ENCODE measurements at places on chromosomes 3 and 15. TPM values are rescaled to one million over a fixed set of nuclear protein-coding genes. Genes with fewer than 3 reads are reported as not detected.

- H3K4me1 ChIP-seq = no peaks in the 10 kb centered on the region
- H3K27ac ChIP-seq = no peak overlapping the region
- H3K36me3 ChIP-seq = no peaks in the 10 kb centered on the region
- DNase-seq = no peak
Measured at GRCh38 chr3:121758727-121759450, 9.3 kb upstream of the GOLGB1 start.

The GPR149 gene
- total RNA-seq = not detected

The TGM4 gene
- not detected for total RNA-seq

The CRTC3 gene
- 32.5 TPM for total RNA-seq

DNA sequence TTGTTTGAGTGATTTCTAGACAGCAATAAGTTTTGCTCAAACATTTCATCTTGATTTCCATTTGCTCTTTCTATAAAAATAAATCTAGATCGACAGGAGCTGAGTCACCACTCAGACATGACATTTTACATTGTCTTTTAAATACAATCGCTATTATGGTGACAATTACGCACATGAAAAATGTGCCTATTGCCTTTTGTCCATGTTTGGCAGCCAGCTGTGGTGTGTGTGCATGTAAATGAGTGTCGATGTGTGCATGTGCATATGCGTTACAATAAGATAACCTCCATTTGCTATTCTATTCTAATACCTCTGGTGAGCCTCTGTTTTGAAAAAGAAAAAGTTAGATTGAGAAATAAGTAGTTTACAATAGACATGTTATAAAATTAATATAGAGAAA lies 89.7 kb upstream of the GRM7 start:
- no peak overlapping the region for H3K4me3 ChIP-seq
- H3K36me3 ChIP-seq = peaks cover 7% of the 10 kb centered on the region
- H3K27me3 ChIP-seq = no peaks in the 10 kb centered on the region
- peaks cover 16% of the 10 kb centered on the region for H3K4me1 ChIP-seq

The DISP2 gene
- 2.0 TPM for total RNA-seq

GRCh38 chr3:193515966-193516365 lies 38.7 kb downstream of the ATP13A4 start:
- H3K27me3 ChIP-seq = peaks cover 5% of the 10 kb centered on the region
- no peak overlapping the region for H3K4me3 ChIP-seq
- H3K4me1 ChIP-seq = no peaks in the 10 kb centered on the region
- no peak overlapping the region for H3K27ac ChIP-seq
- no peak for DNase-seq
- H3K36me3 ChIP-seq = no peaks in the 10 kb centered on the region

DNA sequence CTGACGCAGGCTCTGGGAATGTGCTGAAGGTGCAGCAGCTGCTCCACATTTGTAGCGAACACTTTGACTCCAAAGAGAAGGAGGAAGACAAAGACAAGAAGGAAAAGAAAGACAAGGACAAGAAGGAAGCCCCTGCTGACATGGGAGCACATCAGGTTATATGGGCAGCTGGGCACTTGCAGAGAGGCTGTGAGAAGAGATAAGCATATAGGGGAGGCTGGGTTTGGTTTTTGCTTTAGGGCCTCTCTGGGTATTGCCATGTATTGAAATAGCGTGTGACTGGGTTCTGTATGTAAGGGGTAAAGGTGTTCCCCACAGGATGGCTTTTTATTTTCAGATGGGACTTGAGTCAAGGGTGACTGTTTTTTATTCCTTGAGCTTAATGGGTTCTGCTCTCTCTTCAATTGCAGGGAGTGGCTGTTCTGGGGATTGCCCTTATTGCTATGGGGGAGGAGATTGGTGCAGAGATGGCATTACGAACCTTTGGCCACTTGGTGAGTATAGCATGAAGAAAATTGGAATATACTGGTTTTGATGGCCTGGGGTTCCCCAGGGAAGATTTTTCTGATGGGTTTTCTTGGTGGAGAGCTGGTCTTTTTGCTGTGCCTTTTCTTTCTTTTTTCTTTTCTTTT lies 7.4 kb downstream of the PSMD2 start:
- H3K27ac ChIP-seq = no peak overlapping the region
- H3K27me3 ChIP-seq = no peaks in the 10 kb centered on the region
- peaks cover 37% of the 10 kb centered on the region for H3K36me3 ChIP-seq
- DNase-seq = no peak

DNA sequence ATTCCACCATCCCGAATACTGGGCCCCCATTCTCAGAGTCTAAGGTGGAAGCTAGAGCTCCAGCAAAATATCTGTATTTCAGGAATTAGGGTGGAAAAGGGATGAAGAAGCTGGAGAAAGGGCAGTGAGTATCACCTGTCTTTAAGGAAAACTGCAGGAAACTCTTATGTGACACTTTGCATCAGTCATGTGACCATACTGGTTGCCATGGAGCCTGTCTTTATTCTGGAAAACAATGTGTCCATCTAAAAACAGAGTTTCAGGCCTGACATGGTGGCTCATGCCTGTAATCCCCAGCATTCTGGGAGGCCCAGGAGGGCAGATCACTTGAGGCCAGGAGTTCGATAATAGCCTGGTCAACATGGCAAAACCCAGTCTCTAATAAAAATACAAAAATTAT lies 52.9 kb upstream of the FSIP1 start:
- no peak overlapping the region for H3K4me3 ChIP-seq
- peaks cover 4% of the 10 kb centered on the region for H3K4me1 ChIP-seq
- H3K36me3 ChIP-seq = peaks cover 2% of the 10 kb centered on the region
- no peaks in the 10 kb centered on the region for H3K27me3 ChIP-seq
- H3K27ac ChIP-seq = no peak overlapping the region

GRCh38 chr15:40702077-40702476 lies 7.1 kb downstream of the RAD51 start:
- H3K4me1 ChIP-seq = peaks cover 5% of the 10 kb centered on the region
- peak overlapping the region; percentile 32 for H3K27ac ChIP-seq
- no peak for DNase-seq
- H3K27me3 ChIP-seq = no peaks in the 10 kb centered on the region
- H3K4me3 ChIP-seq = no peak overlapping the region
- H3K36me3 ChIP-seq = peaks cover 8% of the 10 kb centered on the region

The GP5 gene
- total RNA-seq = 0.09 TPM

The ALG1L2 gene
- total RNA-seq = 1.4 TPM

DNA sequence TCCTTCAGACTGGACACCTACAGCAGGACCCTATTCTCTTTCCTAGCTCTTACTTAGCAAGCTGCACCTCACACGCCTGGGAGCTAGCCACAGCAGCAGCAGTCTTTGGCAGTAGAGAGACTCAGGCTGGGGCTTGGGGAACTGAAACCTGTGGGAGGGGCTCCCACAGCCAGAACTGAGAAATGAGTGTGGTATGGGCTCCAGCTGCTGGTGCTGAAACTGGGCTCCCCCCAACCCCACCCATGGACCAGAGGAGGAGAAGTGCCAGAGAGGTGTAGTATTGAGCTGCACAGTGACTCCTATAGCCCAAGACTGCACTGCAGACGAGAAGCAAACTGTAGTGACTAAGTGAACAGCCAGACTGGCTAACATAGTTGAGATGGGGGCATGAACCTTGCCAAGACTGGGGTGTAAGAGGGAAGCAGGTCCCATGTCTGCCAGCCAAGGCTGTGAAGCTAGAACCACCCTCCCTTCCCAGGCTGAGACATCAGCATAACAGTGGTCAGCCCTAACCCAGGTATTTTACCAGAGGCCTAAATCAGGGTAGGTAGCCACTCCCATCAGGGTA lies 62.5 kb downstream of the MYO5A start:
- peaks cover 5% of the 10 kb centered on the region for H3K36me3 ChIP-seq
- no peaks in the 10 kb centered on the region for H3K4me1 ChIP-seq
- H3K27me3 ChIP-seq = no peaks in the 10 kb centered on the region
- H3K27ac ChIP-seq = peak overlapping the region; percentile 55

The EPHB1 gene
- 12.5 TPM for total RNA-seq

- H3K4me1 ChIP-seq = peaks cover 13% of the 10 kb centered on the region
- no peak overlapping the region for H3K27ac ChIP-seq
- H3K36me3 ChIP-seq = no peaks in the 10 kb centered on the region
- peak; percentile 51 for DNase-seq
- no peaks in the 10 kb centered on the region for H3K27me3 ChIP-seq
- H3K4me3 ChIP-seq = no peak overlapping the region
Measured at GRCh38 chr15:78242128-78242527, 7.8 kb upstream of the ACSBG1 start.

The SLC6A11 gene
- 2.6 TPM for total RNA-seq

The CCDC39 gene
- not detected for total RNA-seq

- no peak overlapping the region for H3K27ac ChIP-seq
- H3K27me3 ChIP-seq = no peaks in the 10 kb centered on the region
- no peak for DNase-seq
- H3K36me3 ChIP-seq = peaks cover 3% of the 10 kb centered on the region
- H3K4me3 ChIP-seq = no peak overlapping the region
Measured at GRCh38 chr3:138694287-138695007, 85.9 kb downstream of the FAIM start.

The CFAP91 gene
- total RNA-seq = 7.0 TPM

The ARHGAP11A gene
- total RNA-seq = 95.2 TPM

DNA sequence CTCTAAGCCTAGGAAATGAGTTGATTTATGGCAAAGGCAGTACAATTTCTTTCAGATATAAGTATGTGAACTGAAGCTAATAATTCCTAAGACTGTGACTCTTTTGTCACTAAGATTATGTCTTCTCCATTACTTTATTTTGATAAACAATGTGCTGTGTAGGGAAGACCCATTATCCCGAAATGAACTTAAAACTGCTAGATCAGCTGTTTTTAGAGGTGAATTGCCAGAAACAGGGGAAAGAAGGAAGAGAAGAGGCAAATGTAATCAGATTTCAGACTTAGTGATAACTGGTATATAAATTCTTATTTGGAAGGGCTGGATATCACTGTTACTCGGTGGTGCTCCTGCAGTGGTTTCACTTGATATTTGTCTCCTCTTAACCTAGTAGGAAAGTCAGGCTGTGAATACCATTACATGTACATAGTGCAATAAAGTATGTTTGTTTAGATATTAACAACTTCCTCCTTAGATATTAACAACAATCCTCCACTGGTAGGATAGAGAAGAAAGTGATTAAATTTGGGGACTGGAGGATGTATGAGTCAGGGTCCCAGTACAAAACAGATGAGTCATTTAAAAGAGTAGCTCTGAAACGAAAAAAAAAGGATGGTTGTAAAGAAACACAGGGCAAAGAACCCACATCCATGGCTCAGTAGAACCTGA lies 338.5 kb upstream of the KCNH8 start:
- no peak for DNase-seq
- no peak overlapping the region for H3K27ac ChIP-seq
- H3K4me1 ChIP-seq = no peaks in the 10 kb centered on the region
- H3K36me3 ChIP-seq = peaks cover 3% of the 10 kb centered on the region

GRCh38 chr3:57109437-57110199 lies 49.2 kb downstream of the SPATA12 start:
- H3K4me1 ChIP-seq = peaks cover 23% of the 10 kb centered on the region
- no peak overlapping the region for H3K4me3 ChIP-seq
- H3K27ac ChIP-seq = no peak overlapping the region
- H3K27me3 ChIP-seq = no peaks in the 10 kb centered on the region
- DNase-seq = no peak

The MB21D2 gene
- total RNA-seq = 4.9 TPM

DNA sequence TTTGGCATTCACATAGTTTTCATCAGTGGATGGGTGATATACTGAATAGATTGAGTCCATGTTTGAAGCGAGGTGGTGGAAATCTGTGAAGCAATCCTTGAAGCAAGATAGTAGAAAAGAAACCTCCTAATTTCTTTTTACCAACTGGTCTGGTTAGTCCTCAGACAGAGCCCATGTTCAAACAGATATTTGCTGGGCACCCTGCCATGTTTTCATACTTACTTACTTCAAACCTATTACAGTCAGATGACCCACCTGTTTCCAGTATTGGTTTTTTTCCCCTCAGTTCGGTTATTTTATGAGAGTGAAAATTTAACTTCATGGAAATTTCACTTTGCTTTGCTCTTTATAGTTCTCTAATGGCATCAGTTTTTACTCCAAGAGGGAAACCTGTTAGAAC lies 23.7 kb downstream of the EXOSC7 start:
- H3K4me3 ChIP-seq = no peak overlapping the region
- H3K27ac ChIP-seq = no peak overlapping the region
- no peaks in the 10 kb centered on the region for H3K4me1 ChIP-seq
- H3K36me3 ChIP-seq = peaks cover 23% of the 10 kb centered on the region

- H3K36me3 ChIP-seq = peaks cover 2% of the 10 kb centered on the region
- H3K4me3 ChIP-seq = no peak overlapping the region
- H3K27ac ChIP-seq = no peak overlapping the region
- DNase-seq = no peak
- no peaks in the 10 kb centered on the region for H3K27me3 ChIP-seq
Measured at GRCh38 chr3:144263706-144264105, 292.1 kb downstream of the DIPK2A start.

The TP63 gene
- not detected for total RNA-seq

The C3orf33 gene
- total RNA-seq = 4.2 TPM

The GLDN gene
- total RNA-seq = 1.7 TPM

The SLC9C1 gene
- 0.55 TPM for total RNA-seq

- H3K36me3 ChIP-seq = peaks cover 9% of the 10 kb centered on the region
- no peak overlapping the region for H3K4me3 ChIP-seq
- H3K4me1 ChIP-seq = peaks cover 14% of the 10 kb centered on the region
- H3K27me3 ChIP-seq = no peaks in the 10 kb centered on the region
Measured at GRCh38 chr3:30708472-30708871, 102.1 kb downstream of the TGFBR2 start.

DNA sequence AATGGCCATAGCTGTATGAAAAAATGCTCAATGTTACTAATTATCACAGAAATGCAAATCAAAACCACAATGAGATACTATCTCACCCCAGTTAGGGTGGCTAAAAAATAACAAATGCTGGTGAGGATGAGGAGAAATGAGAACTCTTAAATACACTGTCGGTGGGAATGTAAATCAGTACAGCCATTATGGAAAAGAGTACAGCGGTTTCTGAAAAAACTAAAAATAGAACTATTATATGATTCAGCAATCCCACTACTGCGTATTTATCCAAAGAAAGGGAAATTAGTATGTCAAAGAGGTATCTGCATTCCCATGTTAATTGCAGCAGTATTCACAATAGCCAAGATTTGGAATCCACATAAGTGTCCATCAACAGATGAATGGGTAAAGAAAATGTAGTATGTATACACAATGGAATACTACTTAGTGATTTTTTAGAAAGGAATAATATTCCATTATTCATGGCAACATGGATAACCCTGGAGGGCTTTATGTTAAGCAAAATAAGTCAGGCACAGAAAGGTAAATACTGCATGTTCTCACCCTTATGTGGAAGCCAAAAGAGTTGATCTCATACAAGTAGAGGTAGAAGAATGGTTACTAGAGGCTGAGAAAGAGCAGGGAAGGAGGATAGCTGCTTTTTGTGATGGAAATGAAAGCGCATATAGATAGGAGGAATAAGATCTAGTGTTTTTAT lies 35.0 kb downstream of the SERP1 start:
- H3K4me3 ChIP-seq = no peak overlapping the region
- H3K27me3 ChIP-seq = no peaks in the 10 kb centered on the region
- H3K36me3 ChIP-seq = peaks cover 2% of the 10 kb centered on the region

- no peaks in the 10 kb centered on the region for H3K36me3 ChIP-seq
- no peaks in the 10 kb centered on the region for H3K27me3 ChIP-seq
- H3K4me1 ChIP-seq = no peaks in the 10 kb centered on the region
- H3K4me3 ChIP-seq = no peak overlapping the region
Measured at GRCh38 chr3:111227216-111227615, 155.6 kb downstream of the NECTIN3 start.

All from neural crest cell (in vitro differentiated cells).